Activated CD8-positive, alpha-beta memory T cell treated with anti-CD3 and anti-CD28 coated beads, Interleukin-2, amount 10 ng/mL, durations not matched to agents 7 days and 5 days (primary cell): ENCODE measurements at places on chromosomes 16 and 17. TPM values are rescaled to one million over a fixed set of nuclear protein-coding genes. Genes with fewer than 3 reads are reported as not detected.

PRSS36 gene
- total RNA-seq = 0.96 TPM

LRRC45 gene
- 61.6 TPM for total RNA-seq

DNA sequence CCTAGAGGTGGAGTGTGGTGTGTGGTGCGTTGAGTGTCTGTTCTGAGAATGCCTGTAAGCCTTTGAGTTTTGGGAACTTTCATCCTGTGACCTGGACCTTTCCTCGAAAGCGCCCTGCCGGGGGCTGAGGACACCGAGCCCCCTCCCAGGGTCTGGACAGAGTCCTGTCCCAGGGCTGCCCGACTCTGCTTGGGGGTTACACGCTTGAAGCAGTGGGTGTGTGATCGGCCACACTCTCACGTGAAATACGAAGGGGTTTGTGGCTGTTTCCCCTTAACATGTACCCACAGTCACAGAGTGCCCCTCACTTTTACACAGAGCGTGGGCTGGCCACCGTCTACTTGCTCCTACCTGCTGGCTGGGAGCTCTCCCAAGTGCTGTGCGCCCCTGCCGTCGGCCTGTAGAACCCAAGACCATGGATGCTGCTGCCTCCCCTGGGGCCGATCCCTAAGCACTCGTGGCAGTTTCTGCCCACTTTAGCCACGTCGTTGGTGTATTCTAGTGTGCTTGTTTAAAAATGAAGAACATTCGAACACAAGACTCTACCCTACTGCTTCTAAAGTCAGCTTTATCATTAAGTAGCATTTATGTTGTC lies 6.8 kb downstream of the ZNF750 start:
- no peaks in the 10 kb centered on the region for H3K27me3 ChIP-seq
- DNase-seq = no peak
- no peak overlapping the region for H3K4me3 ChIP-seq
- H3K4me1 ChIP-seq = peaks cover 3% of the 10 kb centered on the region
- H3K27ac ChIP-seq = no peak overlapping the region
- peaks cover 13% of the 10 kb centered on the region for H3K36me3 ChIP-seq

C16orf92 gene
- not detected for total RNA-seq

DNA sequence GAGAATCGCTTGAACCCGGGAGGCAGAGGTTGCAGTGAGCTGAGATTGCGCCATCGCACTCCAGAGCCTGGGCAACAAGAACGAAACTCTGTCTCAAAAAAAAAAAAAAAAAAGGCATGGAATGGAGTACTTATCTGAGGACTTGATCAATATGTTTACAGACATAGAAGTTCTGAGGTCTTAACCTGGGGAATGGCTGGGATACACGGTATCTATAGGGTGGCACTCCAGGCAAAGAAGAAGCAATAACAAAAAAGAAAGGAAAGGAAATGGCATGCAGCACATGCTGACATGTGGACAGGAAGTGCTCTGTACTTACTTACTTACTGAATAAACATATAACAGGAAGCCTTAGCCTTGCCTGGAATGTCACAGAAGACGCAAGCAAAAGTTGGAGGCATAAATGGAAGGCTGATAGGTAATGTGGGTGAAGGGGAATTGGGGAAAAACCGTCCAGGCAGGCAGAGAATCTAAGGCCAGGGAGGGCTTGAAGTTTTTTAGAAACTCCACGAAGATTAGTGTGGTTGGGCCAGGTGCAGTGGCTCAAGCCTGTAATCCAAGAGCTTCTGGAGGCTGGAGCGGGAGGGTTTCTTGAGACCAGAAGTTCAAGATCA lies 10.1 kb upstream of the SPOP start:
- H3K4me1 ChIP-seq = peaks cover 22% of the 10 kb centered on the region
- H3K27me3 ChIP-seq = no peaks in the 10 kb centered on the region
- H3K36me3 ChIP-seq = peaks cover 4% of the 10 kb centered on the region
- peak overlapping the region; percentile 89 for H3K27ac ChIP-seq
